GM12865 (cell line): ENCODE measurements at places on chromosomes 4 and X.

DNA sequence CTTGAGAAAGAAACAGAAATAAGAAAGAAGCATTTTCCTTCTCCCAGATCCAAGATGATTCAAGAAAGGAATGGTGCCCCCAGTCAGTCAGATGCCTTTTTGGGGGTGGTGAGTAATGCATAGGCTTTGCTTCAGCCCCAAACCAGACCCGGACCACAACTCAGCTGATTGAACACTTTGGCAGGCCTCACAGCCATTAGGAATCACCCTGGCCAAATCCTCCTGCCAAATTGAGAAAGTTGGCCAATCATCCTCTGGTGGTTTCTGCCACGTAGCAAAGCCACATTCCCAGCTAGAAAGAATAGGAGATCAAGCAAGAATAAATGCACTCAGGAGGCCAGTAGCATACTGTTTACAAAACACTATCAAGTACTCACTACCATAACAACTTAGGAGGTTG lies 33.7 kb downstream of the FRMD7 start:
- no peak for DNase-seq

DNA sequence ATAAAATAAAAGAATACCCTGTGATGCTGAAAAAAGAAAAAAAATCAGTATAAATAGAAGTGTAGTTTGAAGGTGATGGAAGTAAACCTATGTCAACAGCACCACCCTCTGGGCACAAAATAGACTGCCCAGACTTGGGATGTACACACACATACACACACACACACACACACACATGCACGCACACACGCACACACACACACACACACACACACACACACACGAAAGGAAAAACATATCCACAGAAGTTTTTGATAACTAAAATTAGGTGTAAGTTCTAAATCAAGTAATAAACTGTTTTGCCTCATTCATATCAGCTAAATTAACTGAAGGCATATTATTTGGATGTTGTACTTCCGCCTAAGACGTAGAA lies 40.5 kb downstream of the ANXA5 start:
- DNase-seq, result peak; percentile 79

DNA sequence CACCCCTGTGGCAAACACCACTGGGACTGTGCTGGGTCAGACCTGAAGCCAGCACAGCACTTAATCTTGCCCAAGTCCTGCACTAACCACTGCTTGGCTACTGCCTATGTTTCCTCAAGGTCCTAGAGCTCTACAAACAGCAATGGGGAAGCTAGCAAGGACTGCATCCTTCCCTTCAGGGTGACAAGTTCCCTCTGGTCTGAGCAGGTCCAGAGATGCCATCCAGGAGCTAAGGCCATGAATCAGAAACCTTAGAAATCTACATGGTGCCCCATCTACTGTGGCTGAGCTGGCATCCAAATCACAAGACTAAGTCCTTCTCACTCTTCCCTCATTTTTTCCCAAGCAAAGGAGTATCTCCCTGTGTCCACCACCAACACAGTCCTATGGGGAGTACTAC lies 239.7 kb upstream of the UGT8 start:
- no peak for DNase-seq

GRCh38 chrX:56231537-56232090 lies 542 bp upstream of the KLF8 start:
- no peak for DNase-seq

GRCh38 chrX:45712067-45712466 lies 511.4 kb upstream of the DIPK2B start:
- DNase-seq, result no peak

DNA sequence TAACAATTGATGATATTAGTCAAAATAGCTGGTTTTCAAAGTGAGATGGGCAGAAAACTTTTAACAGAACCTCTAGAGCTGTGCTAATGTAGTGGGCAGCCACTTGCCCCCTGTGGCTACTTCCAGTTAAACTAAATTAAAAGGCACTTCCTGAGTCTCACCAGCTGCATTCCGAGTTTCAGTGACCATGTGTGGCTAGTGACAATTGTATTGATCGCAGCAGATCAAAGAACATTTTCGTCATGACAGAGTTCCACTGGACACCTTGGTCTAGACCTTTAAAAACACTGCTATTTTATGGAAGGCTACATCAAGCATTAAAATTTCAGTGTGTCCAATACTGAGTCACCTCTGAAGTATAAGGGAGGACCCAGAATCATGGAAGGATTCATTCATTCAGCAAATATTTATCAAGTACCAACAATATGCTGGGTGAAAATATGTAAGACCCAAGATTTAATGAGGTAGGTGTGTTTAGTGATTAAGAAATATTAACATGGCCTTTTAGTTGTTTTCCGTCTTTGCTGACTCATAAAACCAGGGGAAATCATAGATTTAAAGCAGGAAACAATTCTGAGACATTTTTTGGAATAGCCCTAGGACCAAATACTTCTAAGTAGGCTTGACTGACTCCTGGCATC lies 5.1 kb upstream of the FAT1 start:
- DNase-seq, result no peak

GRCh38 chr4:17726911-17727310 lies 54.5 kb downstream of the FAM184B start:
- DNase-seq, result no peak
